ENCODE measurements at places on chromosomes 11 and 22.

- DNase-seq: no peak
Observed at GRCh38 chr11:7252683-7253213, 1.0 kb downstream of the SYT9 start.

- DNase-seq: no peak
Observed at GRCh38 chr11:129694538-129694937, 121.1 kb upstream of the TMEM45B start.

GRCh38 chr22:27840436-27840835 is 38.9 kb upstream of the MN1 start:
- no peak for DNase-seq

DNA sequence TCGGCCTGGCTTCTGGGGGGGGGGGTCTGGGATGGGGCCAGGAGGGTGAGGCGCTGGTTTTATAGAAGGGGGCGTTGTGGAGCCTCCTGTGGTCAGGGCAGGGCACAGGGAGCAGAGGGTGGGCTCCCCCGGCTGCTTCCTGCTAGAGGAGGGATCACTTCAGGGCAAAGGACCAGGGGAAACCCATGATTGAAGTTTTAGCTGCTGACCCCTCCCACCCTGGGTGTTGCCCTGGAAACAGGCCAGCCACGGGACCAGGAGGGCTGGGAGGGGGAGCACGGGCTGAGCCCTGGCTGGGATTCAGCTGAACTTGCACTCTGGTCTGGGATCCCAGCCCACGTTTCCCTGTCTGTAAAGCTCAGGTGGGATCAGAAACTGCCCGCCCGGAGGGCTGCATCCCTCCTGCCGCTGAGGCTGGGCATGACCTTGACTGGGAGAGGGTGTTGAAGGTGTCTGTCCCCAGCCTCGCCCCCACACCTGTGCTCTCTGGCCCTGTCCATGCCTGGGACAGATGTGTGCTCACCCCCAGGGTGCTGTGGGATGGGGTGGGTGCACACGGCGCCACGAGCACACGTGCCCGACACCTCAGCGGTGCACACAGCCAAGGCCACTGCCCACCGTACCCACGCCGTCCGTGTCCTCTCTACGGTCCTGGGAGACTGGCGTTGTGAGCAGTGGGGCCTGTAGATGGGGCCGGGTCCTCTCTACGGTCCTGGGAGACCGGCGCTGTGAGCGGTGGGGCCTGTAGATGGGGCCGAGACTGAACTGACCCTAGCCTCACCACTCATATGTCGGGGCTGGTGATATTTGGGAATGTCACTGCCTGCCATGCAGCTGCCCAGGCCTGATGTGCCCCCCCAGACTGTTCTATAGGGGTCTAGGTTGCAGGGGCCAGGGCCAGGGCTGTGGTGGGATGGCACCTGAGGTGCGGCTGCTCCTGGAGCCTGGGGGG is 2.3 kb downstream of the TSPAN4 start:
- no peak for DNase-seq

DNA sequence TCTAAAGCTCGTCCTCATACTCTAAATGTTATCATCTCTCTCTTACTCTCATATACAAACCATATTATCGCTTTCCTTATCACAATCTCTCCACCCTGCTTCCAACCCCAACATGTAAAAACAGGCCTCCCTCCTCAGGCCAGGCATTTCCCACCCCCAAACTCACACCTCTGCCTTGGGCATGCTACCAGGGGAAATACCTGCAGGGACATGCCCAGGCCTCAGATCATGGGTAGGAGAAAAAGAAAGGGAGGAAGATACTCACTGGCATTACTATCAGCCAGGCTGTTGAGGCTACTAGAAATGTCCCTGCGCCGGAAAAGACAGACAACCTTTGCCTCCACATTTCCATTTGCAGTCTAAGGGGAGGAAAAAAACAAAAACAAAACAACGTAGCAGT is 1.8 kb downstream of the MTA2 start:
- DNase-seq: no peak
